ENCODE measurements at places on chromosomes 2 and 18.

GRCh38 chr2:26854283-26854827, 6.4 kb downstream of the DPYSL5 start:
- no peak for DNase-seq

DNA sequence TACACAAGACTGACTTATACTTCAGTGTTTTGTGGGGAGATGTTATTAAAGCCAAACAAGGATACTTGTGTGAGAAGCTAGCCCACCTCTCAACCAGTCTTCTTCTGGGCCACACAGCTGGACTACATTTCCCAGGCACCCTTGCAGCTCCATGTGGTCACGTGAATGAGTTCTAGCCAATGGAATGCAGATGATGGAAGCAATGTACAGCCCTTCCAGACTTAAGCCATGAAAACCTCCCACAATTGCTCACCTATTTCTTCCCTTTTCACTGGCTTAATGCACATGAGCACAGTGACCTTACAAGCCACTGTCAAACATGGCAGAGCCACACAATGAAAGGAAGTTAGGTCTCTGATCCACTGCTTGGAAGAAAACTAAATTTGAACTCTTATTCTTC, 20.4 kb upstream of the FEZ2 start:
- no peak for DNase-seq

DNA sequence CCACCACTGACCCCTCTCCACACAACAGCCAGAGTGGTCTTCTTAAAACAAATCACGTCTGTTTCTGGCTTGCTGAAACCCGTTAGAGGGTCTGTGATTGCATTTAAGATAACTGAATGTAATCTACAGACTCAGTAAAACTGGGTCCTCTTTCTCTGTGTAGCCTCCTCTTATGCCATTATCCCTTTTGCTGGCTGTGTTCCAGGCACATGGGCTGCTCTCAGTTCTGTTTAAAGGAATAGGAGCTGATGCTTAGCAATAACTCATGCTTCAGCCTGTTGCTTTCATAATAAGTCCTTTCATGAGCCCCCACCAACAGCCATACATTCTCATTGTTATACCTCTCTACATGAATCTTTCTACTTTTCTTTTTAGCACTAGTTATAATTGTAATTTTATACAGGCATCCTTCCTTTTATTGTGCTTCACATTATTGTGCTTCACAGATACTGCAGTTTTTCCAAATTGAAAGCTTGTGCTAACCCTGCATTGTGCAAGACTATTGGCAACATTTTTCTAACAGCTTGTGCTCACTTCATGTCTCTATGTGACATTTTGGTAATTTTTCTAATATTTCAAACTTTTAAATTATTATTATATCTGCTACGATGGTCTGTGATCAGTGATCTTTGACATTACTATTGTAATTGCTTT, 782.6 kb downstream of the MBD2 start:
- DNase-seq = no peak

DNA sequence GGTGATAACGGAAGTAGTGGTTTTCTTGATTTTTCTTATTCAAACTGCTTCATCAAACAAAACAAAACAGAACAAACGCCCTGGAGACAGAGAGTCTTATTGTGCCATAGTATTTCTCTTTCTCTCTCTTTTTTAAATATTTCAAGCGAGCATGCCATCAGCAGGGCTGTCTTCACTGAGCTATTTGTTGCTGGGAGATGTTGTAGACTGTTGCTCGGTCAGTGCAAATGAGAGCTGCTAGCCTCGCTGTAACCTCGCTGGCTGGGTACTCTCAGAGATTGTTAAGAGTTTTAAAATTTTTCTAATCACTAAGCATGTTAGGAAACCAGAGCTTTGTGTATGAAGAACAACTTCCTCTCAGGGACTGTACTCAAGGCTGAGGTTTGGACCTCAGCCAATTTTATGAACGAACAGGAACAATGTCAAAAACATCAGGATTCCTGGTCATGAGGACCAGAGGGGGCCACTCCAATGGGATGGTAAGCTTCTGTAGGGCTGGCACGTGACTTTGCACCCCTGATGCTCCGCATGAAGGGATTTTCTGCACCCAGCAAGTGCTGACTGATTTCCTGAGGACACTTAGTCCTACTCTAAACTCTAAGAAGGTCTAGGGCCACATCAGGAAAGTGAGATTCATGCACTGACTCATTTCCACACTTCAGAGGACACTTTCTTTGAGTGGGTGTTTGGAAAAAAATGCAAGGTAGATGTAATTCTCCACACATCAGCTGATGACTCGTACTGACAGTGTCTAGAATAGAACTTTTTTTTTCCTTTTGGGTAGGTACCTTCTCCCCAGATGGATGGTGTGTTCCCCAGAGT, 59.8 kb upstream of the IL1R1 start:
- DNase-seq = peak; percentile 50

- DNase-seq = no peak
These were observed 179.5 kb downstream of the EIPR1 start for GRCh38 chr2:3198119-3198518.

DNA sequence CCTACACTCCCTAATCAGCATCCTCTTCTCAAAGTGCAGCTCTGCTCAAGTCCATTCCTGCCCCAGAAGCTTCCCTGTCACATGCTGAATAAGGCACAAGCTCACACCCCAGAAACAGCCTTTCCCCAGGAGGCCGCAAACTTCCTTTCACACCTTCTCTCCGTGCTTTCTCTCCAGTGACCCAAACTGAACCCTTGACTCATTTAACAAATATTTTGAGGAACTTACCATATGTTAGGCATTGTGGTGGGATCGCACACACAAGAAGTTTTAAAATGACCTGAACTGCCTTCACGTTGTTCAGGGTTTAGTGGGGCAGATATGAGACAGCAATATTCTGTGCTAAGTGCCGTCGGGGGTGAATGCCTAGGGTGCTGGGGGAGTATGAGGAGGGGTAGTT, 161.3 kb downstream of the INSIG2 start:
- no peak for DNase-seq

DNA sequence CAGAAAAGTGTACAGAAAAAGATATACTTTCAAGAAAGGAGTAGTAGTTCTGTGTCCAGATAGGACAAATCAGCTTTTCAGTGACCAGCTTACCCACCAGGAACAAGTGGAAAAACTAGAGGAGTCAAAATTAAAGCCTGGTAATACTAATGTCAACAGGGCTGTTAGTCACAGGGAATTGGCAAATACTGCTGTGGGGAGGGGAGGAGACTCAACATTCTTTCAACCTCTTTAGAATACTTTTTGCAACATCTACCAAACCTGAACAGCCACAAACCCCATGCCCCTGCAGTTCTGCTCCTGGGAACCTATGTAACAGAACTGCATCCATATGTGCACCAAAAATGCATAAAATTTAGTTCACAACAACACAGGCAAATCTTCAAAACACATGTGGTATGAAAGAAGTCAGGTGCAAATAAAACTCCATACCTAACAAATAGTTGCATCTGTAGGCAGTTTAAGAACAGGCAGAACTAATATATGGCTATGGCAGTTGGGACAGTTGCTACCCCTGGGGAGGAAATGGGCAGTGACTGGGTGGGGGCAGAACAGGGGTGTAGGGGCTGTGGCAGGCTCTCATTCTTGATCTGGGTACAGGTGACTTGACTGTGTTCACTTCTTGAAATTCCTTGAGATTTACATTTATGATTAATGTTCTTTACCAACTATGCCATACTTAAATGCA, 9.7 kb downstream of the CMPK2 start:
- no peak for DNase-seq

GRCh38 chr2:38301340-38301968, 75.6 kb downstream of the ATL2 start:
- DNase-seq = no peak

GRCh38 chr18:44149706-44150105, 531.0 kb upstream of the SETBP1 start:
- DNase-seq = no peak

DNA sequence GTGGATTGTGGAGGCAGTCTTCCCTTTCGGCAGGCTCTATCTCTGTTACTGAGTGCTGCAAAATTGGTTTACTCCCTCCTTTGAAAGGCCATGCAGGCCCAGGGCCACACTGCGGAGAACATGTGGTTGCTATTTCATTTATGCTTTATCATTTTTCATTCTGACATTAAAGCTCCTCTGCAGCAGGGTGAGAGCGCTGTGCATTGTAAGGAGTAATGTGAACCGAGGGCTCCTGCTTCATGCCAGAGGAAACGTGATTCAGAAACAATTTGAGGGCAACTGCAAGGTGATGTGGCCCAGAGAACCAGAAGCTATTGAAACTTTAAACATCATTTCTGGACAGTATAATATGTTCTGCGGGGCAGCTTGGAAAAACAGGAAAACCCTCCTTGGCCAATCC, 341.6 kb upstream of the NT5C1B start:
- no peak for DNase-seq
